Panc1 (cell line): ENCODE measurements at places on chromosomes 3 and 15.

GRCh38 chr3:106275592-106275991 lies 406.8 kb upstream of the CBLB start:
- no peak for DNase-seq

DNA sequence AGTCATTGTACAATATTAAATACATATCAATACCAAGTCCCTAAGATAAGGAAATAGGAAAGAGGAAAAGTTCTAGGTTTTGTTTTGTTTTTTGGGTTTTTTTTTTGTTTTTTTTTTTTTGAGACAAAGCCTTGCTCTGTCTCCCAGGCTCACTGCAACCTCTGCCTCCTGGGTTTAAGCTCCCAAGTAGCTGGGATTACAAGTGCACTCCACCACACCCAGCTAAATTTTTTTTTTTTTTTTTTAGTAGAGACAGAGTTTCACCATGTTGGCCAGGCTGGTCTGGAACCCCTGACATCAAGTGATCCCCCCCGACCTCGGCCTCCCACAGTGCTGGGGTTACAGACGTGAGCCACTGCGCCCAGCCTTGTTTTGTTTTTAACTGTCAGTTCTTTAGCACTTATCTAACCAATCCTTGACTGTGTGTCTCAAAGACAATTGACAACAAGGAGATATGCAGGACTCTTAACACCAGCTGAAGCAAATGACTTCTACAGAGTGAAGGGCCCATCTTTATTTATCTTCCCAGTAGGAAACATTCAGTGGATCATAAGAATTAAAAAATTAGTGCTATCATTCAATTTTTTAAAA lies 100.0 kb upstream of the RAP2B start:
- DNase-seq = no peak

- no peak for DNase-seq
Observed at GRCh38 chr3:164608554-164609276, 469.6 kb downstream of the SI start.

DNA sequence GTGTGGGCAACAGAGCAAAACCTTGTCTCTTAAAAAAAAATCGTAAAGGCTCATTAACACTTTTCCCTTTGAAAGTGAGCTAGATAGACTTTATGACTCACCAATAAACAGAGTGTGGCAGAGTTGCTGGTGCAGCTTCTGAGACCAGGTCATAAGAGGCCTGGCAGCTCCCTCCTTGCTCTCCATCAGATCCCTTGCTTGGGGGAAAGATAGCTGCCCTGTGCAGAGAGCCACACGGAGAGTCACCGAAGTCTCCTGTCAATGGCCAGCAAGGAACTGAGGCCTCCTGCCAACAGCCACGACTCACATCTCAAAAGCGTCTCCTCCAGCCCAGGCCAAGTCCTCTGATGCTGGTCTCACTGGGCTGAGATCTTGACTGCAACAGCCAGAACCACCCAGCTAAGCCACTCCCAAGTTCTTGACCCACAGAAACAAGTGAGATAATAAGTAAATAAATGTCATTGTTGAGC lies 8.7 kb upstream of the GP9 start:
- DNase-seq = no peak

DNA sequence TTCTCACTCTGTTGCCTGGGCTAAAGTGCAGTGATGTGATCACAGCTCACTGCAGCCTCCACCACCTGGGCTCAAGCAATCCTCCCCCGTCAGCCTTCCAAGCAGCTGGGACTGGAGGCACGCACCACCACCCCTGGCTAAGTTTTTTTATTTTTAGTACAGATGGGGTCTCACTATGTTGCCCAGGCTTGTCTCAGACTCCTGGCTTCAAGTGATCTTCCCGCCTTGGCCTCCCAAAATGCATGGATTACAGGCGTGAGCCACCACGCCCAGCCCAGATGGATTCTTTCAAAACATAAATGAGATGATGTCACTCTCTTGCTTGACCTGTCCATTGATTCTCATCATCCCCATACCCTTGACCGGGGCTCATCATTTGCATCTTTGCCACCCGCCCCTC lies 72.6 kb upstream of the SLC6A6 start:
- no peak for DNase-seq

DNA sequence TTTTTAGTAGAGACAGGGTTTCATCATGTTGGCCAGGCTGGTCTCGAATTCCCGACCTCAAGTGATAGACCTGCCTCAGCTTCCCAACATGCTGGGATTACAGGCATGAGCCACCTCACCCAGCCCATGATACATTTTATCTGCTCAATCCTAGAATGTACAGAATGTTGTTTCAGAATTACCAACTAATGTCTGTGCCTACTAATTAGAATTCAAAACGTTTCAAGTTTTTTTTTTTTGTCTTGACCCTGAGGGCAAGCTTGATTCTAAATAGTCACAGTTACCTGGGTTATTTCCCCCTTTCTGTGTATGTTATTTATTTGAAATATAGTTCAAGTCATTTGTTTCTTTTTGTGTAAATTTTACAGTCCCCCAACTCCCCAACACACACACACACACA lies 5.3 kb upstream of the KIF23 start:
- no peak for DNase-seq

DNA sequence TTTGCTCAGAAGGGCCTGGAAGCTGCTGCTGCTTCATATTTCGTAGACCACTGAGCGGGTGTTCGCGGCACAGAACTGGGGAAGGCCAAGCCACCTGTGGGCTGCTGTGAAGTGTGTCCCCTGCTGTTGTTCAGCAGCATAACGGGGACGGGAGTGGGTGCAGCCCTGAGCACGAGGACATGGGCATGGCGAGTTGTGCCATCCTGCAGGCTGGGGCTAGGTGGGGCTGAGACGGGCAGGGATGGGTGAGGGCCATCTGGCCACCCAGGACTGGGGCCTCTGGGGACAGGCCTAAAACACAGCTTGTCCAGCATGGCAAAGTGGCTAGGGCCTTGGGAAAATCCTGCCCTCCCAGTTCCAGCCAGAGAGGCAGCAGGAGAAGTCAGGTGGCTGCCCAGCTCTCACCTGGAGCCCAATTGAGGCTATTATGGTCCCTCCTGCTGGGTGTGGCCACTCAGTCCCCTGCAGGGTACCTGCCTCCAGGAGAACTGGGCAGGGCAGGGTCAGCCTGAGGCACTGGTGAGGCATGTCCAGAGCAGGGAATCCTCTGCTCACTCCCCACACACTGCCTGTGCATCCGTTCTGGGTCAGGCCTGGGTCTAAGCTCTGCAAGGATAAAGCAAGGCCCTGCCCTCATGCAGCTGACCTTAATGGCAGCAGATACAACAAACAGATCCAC lies 29.5 kb downstream of the CFAP100 start:
- DNase-seq = no peak

DNA sequence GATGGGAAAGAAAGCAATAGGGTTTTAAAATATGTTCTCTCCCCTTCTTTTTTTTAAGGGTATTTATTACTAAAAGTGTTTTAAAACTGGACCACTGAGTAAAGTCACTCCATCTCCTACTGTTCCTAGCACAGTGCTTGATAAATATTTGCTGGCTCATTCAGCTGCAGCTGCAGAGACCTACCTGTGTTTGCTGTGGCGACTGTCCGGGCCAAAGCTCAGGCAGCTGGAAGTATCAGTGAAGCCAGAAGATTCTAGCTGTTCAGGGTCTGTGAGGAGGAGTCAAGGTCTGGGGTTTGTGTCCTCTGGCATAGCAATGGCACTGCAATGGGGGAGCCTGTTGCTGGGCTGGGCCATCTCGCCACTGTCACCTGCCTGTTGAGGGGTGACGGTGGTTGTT lies 109.9 kb downstream of the RPLP1 start:
- DNase-seq = no peak

- no peak for DNase-seq
Observed at GRCh38 chr3:66211779-66212178, 9.0 kb upstream of the SLC25A26 start.
